ENCODE measurements at places on chromosomes 3 and 15.

DNA sequence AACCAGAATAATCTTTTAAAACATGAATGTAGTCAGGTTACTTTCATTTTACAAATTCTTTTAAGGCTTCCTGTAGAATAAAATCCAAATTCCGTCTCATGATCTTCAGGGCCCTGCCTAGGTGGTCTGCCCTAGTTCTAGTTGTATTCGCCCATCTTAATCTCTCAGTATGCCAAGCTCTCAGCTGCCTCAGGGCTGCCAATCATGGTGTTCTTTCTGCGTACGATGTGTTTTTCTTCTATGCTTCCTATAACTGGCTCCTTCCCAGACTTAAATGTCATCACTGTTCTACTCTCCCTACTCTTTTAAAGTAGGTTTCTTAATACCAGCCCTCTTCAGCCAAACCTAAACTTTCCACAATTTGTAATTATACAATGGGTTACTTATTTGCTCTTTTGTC, 107.4 kb downstream of the GREM1 start:
- no peak for DNase-seq

DNA sequence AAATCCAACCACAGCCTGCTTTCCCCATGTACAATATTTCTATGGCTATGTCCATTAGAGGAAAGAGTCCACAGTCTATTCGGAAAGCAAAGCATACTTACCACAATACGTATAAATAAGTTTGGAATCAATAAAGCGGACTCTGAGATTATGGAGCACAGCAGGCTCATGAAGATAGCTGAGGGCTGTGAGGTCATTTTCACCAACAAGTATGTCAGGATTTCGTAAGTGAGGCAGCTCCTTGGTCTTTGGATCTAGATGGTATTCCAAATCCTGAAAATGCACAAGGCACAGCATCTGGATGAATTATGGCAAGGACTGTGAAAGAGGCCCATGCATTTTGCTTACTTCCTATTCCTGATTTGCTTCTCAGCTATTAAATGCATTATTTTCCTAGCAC, 100.4 kb downstream of the MYO5A start:
- no peak for DNase-seq

DNA sequence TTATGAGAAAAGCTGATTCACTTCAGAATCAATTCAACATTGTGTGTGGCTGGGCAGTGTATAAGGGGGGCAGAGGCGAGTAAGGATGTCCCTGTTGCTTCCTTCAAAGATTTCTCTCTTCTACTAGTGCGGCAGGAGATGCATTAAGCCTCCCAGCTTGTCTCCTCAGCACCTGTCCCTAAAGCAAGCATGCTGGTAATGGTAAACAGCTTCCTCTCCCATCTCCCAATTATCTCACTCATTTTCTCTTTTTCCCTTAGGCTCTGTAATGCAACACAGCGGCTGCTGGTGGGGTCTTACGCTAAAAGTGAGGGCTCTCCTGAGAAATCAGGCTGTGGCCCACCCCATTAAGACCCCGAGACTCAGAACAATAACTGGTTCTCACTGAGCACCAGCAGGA, 306.4 kb upstream of the ROPN1 start:
- DNase-seq, result no peak

DNA sequence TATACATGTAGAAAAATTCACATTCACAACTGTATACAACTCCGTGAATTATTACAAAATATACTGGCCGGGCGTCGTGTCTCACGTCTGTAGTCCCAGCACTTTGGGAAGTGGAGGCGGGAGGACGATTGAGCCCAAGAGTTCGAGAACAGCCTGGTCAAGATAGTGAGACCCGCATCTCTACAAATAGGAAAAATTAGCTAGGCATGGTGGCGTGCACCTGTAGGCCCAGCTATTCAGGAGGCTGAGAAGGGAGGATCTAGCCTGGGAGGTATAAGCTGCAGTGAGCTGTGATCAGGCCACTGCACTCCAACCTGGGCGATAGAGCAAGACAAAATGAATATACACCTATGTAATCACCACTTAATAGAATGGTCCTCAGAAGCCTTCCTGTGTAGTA, 1.3 kb downstream of the RAD51 start:
- DNase-seq, result no peak

DNA sequence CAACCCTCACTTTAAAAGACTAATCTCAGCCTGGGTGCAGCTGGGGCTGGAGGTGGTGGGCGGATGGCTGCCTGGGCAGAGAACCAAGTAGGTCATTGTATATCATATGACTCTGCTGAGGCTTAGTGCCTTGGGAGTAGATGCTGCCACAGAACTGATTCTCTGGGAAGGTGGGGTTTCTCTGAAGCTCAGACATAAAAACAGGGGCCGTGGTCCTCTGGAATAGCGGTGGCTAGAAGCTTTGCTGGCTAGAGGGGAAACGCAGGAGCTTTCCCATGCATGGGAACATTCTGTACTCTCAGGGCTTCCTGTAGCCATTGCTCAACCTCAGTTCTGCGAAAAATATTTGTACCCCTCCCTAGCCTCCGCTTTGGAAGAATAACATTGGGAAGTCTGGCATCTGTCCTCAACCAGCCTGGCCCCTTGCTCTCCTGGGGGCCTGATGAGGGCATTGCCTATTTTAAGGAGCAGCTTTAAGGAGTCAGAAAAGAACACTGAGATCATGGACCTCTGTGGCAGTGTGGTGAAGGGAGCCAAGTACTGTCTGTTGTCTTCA, 14.7 kb downstream of the TIMP4 start:
- no peak for DNase-seq
